NCI-H345 (cell line): ENCODE measurements at places on chromosomes 2 and 18.

DNA sequence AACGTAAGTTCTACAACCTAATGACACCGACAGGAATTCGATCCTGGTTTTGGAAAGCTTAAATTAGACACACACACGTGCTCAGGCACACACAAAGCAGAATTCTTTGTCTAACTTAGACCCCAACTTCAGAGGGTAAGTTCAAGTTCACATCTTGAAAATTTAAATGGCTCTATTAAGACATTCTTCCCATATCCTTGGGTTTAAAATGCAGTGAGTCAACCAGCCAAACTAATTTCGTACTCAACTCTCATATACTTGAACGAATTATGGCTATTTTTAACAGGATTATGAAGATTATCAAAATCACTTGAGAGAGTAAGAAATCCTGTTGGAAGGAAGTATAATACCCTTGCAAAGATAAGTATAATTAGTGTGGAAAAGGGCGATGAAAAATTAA is 53.2 kb upstream of the ARL4C start:
- no peak for DNase-seq

DNA sequence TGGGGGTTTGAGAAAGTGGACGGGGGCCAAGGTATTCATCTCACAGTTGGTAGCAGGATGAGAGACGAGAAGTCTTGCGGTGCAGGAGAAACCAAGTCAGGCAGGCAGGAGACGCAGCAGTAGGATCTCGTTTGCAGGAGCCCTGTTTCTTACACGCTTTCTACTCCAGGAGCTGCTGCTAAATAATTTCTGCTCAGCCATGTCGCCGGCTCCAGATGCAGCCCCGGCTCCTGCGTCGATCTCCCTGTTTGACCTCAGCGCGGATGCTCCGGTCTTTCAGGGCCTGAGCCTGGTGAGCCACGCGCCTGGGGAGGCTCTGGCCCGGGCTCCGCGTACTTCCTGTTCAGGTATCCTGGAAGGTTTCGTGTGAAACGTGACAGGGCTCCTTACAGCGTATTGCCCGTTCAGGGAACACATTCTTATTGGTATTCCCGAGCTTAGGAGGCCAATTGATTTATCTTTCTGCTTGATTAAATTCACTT is 494 bp downstream of the ANKZF1 start:
- peak; percentile 22 for DNase-seq

- no peak for DNase-seq
Observed at GRCh38 chr18:2898186-2898640, 51.4 kb downstream of the EMILIN2 start.

DNA sequence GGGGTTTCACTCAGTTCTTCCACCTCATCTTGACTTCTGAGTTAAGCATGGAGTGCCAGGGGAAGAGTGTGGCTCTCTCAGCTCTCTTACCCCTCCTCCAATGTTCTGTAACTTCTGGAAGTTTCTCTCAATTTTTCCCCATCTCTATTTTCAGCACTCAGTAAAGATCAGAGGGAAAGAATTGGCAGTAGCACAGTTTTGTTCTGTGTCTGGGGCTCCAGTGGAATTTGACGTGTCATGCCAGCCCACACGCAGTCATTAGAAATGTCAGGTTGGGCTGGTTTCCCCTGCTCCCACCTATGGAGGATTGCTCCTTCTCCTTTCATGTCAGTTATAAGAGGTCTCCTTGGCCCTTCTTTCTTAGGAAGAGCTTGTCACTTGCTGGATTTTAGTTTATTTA is 104.6 kb upstream of the COL3A1 start:
- no peak for DNase-seq

GRCh38 chr18:22355598-22355997 is 62.1 kb downstream of the CTAGE1 start:
- no peak for DNase-seq

GRCh38 chr18:52816121-52816520 is 476.1 kb downstream of the DCC start:
- no peak for DNase-seq

DNA sequence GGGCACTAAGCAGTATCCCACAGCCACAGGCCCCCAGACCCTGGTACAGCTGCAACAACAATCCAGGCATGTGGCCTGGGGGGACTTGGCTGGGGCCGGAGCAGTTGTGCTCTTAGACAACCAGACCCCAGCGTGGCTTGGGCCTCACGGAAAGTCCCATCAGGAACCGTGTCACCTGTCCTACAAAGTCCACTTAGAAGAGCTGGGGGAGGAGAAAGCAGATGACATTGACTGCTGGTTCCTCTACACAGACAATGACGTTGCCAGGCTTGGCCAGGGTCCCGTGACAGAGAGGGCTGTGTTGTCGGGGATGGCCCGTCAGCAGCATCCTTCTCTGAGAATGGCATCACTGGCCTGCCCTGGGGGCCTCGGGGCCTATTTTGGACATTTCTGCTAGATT is 124.5 kb downstream of the SEPTIN10 start:
- DNase-seq = no peak

DNA sequence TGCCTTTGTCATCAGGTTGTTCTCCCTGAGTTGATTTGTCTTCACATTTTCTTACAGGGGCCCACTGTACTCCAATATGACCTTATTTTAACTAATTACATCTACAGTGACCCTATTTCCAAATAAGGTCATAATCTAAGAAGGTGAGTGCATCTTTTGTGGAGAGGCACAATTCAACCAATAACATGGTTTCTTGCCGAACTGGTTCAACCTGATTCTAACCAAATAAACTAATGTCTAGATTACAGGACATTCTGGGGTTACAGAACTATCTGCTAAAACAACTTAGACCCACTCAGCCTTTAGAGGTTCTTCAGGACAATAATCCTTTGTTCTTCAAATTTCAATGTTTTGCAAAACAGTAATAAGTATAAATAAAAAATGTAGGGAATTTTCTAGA is 496.5 kb upstream of the SOX11 start:
- peak; percentile 8 for DNase-seq

- DNase-seq = no peak
Observed at GRCh38 chr2:163801486-163801885, 65.7 kb upstream of the FIGN start.

DNA sequence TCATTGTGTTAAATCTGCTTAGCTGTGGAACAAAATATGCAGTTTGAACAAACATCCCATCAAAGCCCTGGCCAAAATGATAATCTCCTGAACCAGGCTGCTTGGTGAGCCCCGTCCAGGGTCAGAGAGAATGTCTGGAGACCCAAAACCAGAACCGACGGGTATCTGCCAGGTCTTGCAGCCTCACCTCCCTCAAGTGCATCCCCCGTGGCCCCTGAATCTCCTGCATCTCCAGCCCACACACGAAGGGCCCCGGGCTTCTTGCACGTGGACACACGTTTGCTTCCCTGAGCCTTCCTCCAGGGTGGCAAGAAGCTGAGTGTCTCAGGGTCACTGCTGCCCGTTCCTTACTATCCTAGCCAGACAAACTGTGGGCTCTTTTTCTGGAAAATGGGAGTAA is 50.5 kb upstream of the PXDN start:
- DNase-seq = no peak

DNA sequence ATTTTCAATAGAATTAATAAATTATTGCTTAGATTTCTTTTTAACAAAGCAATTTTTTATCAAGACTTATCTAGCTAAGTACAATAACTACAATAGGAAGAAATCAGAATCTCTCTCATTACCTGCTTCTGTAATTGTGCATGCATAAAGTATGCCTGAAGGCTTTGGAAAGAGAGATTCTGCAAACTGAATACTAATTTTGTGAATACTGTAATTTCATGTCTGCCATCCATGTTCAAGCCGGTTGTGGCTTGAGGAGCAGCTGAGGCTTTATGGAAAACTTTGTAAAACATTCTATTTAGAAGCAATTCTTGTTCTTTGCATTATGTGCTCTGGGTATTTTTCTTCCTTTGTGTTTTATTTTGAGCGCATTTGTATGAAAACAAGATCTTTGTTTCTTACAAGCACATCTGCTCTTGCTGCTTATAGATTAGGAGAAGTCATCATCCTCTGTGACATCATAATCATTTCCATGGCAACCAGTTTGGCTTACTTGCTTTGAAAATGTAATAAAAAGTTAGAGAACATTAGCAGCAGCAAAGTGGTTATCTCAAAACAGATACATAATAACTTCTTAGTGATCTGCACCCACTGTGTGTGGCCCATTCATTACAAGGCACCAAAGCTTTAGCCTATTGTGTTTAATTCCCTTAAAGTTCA is 16.0 kb upstream of the IKZF2 start:
- DNase-seq = no peak

GRCh38 chr2:3703757-3704355 is 481 bp downstream of the DCDC2C start:
- no peak for DNase-seq

GRCh38 chr2:26628561-26629345 is 12.4 kb downstream of the CIB4 start:
- no peak for DNase-seq

DNA sequence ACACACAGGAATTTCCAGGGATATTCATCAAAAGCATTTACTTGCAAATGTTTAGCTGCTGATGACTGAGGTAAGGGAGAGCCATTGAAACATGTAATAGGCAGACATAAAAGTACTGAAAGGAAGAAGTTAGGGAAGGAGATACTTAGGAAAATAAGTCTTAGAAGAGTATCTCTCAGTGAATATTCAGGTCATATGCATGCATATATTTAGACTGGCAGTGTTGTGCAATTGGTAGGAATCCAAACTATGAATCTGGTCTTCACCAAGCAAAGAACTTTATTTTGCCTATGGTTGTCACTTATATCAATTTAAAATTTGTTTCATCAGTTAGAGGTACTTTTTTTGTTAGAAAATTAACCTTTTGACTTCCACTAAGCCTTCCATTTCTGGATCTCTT is 1490.7 kb downstream of the SUCLG1 start:
- no peak for DNase-seq

DNA sequence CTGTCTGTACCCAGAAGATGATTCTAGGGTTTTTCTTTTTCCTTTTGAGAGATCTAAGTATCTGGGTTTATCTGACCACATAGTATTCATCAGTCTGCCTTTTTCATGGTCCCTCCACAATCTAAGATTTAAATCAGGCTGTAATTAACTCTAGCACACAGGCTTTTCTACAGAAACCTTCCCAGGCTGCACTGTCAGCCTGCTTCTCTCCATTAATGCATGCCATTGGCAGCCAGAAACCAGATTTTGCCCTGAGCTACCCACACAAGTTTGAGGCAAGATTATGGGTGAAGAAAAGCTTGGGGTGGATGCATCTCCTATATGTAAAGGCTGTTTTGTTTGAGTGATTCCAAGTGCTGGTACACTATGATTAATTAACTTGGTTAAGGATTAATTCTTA is 45.7 kb upstream of the EML4 start:
- no peak for DNase-seq

- DNase-seq = peak; percentile 26
Observed at GRCh38 chr2:85327160-85327821, 498 bp downstream of the TGOLN2 start.

GRCh38 chr2:120881981-120882788 is 146.5 kb downstream of the GLI2 start:
- DNase-seq = no peak

DNA sequence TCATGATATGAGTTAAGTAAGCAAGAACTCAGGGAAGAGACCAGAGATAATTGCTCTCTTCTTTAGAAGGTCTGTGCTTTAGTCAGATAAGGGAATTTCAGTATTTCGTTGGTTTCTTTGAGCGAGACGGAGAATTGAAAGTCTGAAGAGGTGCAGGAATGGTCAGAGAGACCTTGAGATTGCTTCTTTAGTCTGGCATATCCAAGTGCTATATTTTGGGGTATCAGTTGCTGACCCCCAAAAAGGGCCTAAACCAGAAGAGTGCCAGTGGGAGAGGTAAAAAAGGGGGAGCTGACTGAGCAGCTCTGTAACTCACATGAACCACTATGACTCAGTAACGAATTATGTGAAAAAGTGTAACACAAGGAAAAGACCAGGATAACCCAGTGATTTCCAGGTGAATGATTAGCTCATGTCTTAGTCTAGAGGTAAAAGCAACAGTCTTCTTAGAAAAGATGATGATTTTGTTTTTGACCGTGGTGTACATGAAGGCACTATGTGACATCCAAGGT is 932.9 kb downstream of the TDRD15 start:
- DNase-seq = no peak

DNA sequence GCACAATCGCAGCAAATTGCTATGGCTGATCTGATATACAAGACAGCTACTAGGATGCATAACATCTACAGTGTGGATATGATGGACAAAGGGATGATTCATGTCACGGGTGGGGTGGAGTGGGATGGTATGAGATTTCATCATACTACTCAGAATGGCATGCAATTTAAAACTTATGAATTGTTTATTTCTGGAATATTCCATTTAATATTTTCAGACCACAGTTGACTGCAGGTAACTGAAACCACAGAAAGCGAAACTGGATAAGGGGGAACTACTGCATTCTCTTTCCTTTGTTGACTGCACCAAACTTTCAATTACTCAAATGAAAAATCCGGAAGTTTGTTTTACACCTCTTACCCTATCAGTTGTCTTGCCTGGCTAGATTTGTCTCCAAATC is 94.4 kb upstream of the NEUROD1 start:
- no peak for DNase-seq

DNA sequence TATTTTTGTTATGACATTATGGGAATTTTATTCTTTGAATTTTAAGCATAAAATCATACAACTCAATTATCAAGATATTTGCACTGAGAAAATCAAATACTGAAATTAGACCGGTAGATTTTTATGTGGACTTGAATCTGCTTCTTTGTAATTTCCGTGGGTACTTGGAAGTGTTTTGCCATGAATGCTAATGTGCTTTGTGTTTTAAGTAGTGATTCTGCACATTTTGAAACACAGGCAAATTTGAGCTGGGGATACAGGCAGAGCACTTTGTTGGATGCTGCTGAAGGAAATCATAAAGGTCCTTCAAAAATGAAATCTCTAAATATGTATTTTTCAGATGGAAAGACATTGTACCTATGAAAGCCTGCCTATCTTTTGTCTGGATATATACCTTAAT is 446.3 kb upstream of the POU3F3 start:
- DNase-seq = no peak

GRCh38 chr2:106956879-106957278 is 70.9 kb upstream of the ST6GAL2 start:
- no peak for DNase-seq

DNA sequence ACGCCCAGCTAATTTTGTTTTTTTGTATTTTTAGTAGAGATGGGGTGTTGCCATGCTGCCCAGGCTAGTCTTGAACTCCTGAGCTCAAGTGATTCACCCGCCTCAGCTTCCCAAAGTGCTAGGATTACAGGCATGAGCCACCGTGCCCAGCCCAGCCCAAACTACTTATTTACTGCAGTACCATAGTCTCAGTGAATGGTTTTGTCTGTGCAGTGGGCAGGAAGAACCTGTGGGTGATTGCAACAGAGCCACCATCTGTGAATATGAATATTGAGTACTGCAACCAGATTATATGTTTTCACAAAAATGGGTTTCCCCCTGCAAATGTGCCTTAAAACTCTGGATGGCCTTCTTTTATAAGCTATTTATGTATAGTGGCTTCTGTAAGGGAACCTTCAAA is 9.1 kb downstream of the MPPE1 start:
- DNase-seq = no peak

DNA sequence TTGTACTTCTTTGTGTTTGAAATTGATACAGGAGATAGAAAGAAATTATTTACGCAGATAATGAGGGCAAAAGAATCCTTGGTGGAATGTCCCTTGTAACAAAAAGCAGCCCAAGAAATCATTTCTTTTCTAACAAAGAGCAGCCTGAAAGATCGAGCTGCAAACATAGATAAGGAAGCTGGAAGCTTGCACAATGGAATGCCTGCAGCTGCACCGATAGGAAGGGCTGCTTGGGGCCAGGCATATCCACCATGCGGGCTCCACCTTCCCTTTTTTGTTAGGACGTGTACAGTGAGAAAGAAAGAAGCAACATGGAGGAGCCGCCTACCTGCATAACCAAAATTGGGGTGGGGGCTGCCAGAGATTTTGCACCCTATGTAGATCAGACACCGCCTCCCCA is 568.7 kb downstream of the METTL4 start:
- no peak for DNase-seq
